ENCODE measurements at places on chromosomes 11 and 22. TPM values are rescaled to one million over a fixed set of nuclear protein-coding genes. Genes with fewer than 3 reads are reported as not detected.

Gene ANO9
- not detected for polyA plus RNA-seq

- peak within 1 kb of the TSS; percentile 74 for H3K4me3 ChIP-seq
- no peak within 1 kb of the TSS for H3K27ac ChIP-seq
- peak; percentile 37 for DNase-seq
- peaks cover 37% of the 10 kb centered on the region for H3K27me3 ChIP-seq
Measured at GRCh38 chr11:114059278-114059983, at the start of gene ZBTB16. ZBTB16 (plus strand) TSS chr11:114059711; CDS start chr11:114063301, 3,590 bp downstream.

GRCh38 chr22:23305321-23305910 lies 125.1 kb downstream of the BCR start:
- H3K27me3 ChIP-seq = no peaks in the 10 kb centered on the region
- DNase-seq = peak; percentile 91
- H3K4me1 ChIP-seq = peaks cover 24% of the 10 kb centered on the region
- no peaks in the 10 kb centered on the region for H3K36me3 ChIP-seq
- peak overlapping the region; percentile 57 for H3K27ac ChIP-seq
- no peak overlapping the region for H3K4me3 ChIP-seq

DNA sequence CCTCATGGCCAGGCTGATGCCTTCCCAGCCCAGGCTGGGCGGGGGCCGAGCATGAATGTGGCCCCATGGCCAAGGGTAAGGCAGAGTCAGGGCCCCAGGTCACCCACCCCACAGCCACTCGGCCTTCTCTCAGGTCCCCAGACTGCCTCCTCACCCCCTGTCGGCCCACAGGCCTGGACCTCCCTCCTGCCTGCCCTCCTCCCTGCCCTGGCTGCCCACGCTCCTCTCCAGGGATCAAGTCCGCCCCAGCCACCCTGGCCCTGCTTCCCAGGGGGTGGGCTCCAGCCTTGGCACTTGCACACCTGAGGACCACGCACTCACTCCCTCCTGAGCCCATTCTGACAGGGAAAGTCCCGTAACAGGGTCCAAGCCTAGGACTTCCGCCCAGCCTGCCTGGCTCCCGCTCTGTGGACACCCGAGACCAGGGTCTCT lies 37.8 kb upstream of the TH start:
- no peaks in the 10 kb centered on the region for H3K4me1 ChIP-seq
- DNase-seq = no peak
- no peak overlapping the region for H3K4me3 ChIP-seq
- H3K27ac ChIP-seq = no peak overlapping the region

- H3K4me1 ChIP-seq = no peaks in the 10 kb centered on the region
- H3K27me3 ChIP-seq = no peaks in the 10 kb centered on the region
- no peaks in the 10 kb centered on the region for H3K36me3 ChIP-seq
- DNase-seq = no peak
Measured at GRCh38 chr11:87022254-87022653, 15.5 kb upstream of the TMEM135 start.

DNA sequence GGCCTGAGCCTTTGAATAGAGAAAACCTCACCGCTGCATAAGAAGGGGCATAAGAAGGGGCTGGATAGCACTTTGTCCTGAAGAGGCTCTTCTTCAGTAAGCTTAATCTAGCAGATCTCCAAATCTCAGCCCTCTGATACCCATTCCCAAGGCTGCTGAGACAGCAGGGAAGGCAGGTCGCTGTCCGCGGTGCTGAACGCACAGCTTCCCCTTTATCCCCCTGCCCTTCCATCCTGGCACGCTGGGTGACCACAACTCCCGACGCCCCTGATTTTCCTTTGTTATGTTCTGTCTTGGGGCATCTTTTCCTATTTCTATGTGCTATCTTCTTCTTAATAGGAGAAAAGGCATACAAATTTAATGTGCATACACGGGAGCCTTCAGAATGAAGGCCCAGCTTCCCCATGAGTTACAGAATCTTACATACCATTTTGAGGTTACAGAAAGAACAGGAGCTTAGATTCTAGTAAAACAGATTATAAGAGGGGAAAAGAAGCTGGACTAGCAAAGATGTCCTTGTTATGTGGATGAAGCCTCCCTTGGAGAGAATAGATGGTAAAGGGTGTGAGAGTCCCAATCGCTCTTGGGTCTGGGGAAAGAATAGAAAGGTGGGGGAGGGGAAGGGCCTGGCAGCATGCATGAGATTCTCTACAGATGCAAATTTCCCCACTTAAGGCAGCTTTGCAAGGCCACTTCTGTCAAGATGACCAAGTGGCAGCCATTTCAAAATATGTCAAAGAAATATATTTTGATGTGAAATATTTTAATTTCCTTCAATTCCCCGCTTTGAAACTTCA lies 5.7 kb upstream of the SULT4A1 start:
- H3K36me3 ChIP-seq = no peaks in the 10 kb centered on the region
- peak; percentile 71 for DNase-seq
- H3K27ac ChIP-seq = no peak overlapping the region
- peaks cover 16% of the 10 kb centered on the region for H3K27me3 ChIP-seq

DNA sequence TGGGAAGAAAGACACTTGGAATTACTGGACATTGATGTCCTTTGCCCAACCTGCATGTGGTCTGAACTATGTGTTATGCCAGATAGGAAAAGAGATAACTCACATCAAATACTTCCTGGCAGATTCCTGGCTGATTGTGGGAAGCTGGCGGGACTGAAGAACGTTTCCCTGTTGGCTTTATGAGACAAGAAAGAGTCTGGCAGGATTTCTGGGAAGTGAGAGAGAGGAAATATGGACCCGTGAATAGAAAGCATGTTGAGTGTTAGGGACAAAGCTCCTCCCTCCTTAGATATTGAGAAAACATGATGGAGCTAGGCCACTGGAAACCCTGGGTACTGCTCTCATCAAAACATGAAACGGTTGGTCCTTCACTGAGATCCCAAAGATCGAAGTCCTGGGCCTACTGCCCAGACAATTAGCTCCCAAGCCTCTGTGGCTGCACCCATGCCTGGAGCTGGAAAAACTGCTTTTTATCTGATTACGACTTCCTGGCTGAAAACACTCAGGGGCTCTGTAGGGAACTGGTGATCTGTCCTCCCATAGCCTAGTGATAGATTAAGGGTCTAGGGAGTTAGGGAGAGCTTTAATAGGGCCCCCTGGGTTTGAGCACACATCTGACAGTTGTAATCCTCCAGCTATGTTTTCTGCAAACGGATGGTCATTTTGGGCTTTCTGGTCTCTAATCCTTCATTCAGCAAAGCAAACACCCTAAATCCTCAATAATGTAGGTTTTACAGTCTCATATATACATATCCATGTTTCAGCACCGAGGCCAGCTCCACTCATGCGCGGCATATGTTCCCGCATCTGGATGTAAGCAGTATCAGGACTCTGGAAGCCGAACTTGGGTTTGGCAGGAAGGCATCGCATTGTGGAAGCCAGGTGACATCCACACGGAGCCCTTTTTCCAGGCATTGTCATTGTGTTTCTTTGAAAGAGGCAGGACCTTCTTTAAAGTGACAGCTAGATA lies 6.1 kb upstream of the B3GAT1 start:
- DNase-seq = peak; percentile 46
- H3K27me3 ChIP-seq = peaks cover 15% of the 10 kb centered on the region
- no peaks in the 10 kb centered on the region for H3K4me1 ChIP-seq
- no peak overlapping the region for H3K27ac ChIP-seq

- H3K27me3 ChIP-seq = no peaks in the 10 kb centered on the region
- H3K27ac ChIP-seq = no peak overlapping the region
- no peaks in the 10 kb centered on the region for H3K36me3 ChIP-seq
- H3K4me1 ChIP-seq = peaks cover 16% of the 10 kb centered on the region
- no peak overlapping the region for H3K4me3 ChIP-seq
Measured at GRCh38 chr22:26775394-26775793, 118.0 kb downstream of the MIAT start.

DNA sequence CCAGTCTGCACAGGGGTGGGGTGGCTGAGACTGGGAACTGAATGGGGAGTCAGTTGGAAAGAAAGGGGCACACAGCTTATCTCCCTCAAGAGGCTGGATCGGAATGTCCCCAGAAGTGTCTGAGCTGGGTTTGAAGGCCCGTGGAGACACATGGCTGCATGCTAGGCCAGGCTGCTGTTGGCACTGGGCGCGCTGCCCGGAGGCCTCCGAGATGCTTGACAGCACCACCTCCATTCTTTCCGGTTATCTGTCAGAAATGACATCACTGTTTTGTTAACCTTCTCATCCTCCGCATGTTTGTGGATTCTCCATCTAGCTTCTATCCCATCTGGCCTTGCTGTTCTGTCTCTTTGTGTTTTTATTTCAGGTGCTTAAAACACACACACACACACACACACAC lies 85.5 kb downstream of the APIP start:
- H3K27me3 ChIP-seq = peaks cover 1% of the 10 kb centered on the region
- no peaks in the 10 kb centered on the region for H3K4me1 ChIP-seq
- no peaks in the 10 kb centered on the region for H3K36me3 ChIP-seq
- no peak overlapping the region for H3K27ac ChIP-seq

Gene PNPLA5
- not detected for polyA plus RNA-seq

Gene TEAD1
- 52.4 TPM for polyA plus RNA-seq

DNA sequence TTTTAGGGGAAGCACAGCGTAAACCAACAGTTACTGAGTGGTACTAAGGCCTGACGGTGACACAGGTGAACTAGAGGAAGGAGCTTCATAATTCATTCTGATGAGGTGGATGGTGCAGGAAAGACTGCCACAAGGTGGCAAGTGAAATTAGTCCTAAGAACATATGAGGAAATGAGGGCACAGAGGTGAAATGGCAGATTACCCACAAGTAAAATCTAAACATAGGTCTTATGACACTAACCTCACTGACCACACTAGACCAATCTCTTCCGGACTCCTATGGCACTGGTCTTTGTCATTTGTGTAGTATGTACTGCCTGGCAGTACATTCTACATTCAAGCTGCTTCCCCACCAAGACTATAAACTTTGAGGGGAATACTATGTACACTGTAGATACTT lies 20.2 kb downstream of the GAB2 start:
- H3K36me3 ChIP-seq = no peaks in the 10 kb centered on the region
- no peak overlapping the region for H3K27ac ChIP-seq
- H3K27me3 ChIP-seq = no peaks in the 10 kb centered on the region
- no peak overlapping the region for H3K4me3 ChIP-seq
- no peaks in the 10 kb centered on the region for H3K4me1 ChIP-seq
- no peak for DNase-seq

Gene OR5A2
- not detected for polyA plus RNA-seq

GRCh38 chr11:96978751-96979150 lies 588.9 kb downstream of the JRKL start:
- H3K36me3 ChIP-seq = no peaks in the 10 kb centered on the region
- H3K27ac ChIP-seq = no peak overlapping the region
- no peaks in the 10 kb centered on the region for H3K4me1 ChIP-seq
- no peak for DNase-seq
- H3K27me3 ChIP-seq = no peaks in the 10 kb centered on the region

DNA sequence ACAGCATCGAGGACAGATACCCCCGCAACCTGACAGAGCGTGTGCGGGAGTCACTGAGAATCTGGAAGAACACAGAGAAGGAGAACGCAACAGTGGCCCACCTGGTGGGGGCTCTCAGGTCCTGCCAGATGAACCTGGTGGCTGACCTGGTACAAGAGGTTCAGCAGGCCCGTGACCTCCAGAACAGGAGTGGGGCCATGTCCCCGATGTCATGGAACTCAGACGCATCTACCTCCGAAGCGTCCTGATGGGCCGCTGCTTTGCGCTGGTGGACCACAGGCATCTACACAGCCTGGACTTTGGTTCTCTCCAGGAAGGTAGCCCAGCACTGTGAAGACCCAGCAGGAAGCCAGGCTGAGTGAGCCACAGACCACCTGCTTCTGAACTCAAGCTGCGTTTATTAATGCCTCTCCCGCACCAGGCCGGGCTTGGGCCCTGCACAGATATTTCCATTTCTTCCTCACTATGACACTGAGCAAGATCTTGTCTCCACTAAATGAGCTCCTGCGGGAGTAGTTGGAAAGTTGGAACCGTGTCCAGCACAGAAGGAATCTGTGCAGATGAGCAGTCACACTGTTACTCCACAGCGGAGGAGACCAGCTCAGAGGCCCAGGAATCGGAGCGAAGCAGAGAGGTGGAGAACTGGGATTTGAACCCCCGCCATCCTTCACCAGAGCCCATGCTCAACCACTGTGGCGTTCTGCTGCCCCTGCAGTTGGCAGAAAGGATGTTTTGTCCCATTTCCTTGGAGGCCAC lies 3.3 kb downstream of the FADD start:
- H3K36me3 ChIP-seq = peaks cover 12% of the 10 kb centered on the region
- H3K27ac ChIP-seq = no peak overlapping the region
- no peaks in the 10 kb centered on the region for H3K27me3 ChIP-seq
- peaks cover 31% of the 10 kb centered on the region for H3K4me1 ChIP-seq
- H3K4me3 ChIP-seq = no peak overlapping the region

Gene MPZL3
- polyA plus RNA-seq = 0.72 TPM

Gene PYGM
- polyA plus RNA-seq = not detected

DNA sequence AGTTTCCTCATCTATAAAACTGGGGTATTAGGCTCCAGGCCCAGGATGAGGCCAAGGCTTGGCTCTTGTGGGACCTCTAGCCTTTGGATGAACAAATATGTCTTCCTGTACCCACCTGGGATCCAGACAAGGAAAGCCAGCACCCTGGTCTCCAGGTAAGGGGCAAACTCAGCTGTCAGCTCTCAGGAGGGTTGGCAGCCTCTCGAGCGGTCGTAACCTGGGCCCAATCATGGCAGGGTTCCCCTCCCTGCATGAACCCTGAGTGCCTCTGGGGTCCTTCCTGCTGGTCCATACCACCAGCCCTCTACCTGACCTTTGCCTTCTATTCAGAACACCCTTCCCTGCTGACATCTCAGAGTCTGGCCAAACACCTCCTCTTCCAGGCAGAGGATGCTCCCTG lies 19.6 kb downstream of the SLC22A12 start:
- H3K4me1 ChIP-seq = no peaks in the 10 kb centered on the region
- H3K27me3 ChIP-seq = 0 out of 2 replicates have a peak, but pooled peaks cover 5% of the 10 kb centered on the region
- no peak overlapping the region for H3K4me3 ChIP-seq
- H3K36me3 ChIP-seq = no peaks in the 10 kb centered on the region
- no peak overlapping the region for H3K27ac ChIP-seq

Gene MUC15
- polyA plus RNA-seq = 0.06 TPM

DNA sequence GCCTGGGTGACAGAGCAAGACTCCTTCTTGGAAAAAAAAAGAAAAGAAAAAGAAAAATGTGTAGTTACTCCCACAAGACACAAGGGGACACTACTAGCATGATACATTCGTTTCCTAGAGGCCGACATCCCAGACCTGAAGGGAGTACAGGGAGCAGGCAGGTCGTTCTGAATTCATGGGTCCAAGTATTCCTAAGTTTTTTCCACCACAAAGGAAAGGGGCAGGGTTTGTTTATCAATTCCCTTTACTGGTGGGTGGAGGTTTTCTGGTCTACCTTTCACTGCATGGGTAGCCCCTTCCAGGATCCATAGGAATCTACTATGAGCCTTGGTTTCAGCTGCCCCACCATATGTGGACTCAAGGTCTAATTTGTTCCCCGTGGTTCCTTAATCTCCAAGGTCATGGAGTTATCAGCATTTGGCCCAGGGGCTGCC lies 11.8 kb downstream of the TIGD3 start:
- no peaks in the 10 kb centered on the region for H3K27me3 ChIP-seq
- H3K27ac ChIP-seq = 0 out of 2 replicates have a peak overlapping the region, but pooled peaks have one; percentile 2
- H3K36me3 ChIP-seq = no peaks in the 10 kb centered on the region

Gene ALDH3B1
- 43.4 TPM for polyA plus RNA-seq

Gene GRIA4
- not detected for polyA plus RNA-seq

Gene STK33
- polyA plus RNA-seq = not detected
